ENCODE measurements at places on chromosomes 1 and 21. TPM values are rescaled to one million over a fixed set of nuclear protein-coding genes. Genes with fewer than 3 reads are reported as not detected.

DNA sequence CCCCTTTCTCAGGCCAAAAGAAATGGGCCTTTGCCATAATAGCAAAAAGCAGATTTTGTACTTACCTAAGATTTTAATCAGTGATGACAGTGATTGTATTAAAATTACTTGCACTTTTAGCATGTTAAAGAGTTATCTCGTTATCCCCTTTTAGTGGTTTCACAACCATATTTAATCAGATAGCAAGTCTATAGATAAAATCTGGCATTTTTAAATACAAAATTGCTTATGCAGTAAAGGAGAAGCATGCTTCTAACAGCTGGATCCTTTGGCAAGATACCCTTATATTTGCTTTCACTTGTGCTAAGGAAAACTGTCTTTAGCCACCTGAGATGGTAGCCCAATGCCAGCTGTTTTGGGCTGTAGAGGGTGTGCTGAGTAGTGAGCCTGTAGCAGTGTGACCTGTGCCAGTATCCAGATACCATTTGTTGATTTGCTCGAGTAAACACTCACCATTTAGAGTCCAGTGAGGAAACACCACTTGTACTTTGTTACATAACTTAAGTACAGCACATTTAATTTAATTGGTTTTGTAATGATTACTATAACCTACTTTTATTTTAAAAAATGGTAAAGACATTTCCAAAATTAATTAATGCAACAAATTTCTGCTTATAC lies 314.4 kb upstream of the ZP4 start:
- no peak for DNase-seq

- no peak for DNase-seq
These were observed 181.6 kb upstream of the CACYBP start for GRCh38 chr1:174818014-174818616.

- DNase-seq, result no peak
These were observed 2.1 kb upstream of the TFF3 start for GRCh38 chr21:42317341-42317741.

GRCh38 chr1:150010393-150011115 lies at the start of gene OTUD7B:
OTUD7B (minus strand) TSS chr1:150010726; CDS start chr1:149977510, 33,216 bp downstream.
- peak; percentile 54 for DNase-seq

The RNU1-3 gene
- not detected for polyA plus RNA-seq

DNA sequence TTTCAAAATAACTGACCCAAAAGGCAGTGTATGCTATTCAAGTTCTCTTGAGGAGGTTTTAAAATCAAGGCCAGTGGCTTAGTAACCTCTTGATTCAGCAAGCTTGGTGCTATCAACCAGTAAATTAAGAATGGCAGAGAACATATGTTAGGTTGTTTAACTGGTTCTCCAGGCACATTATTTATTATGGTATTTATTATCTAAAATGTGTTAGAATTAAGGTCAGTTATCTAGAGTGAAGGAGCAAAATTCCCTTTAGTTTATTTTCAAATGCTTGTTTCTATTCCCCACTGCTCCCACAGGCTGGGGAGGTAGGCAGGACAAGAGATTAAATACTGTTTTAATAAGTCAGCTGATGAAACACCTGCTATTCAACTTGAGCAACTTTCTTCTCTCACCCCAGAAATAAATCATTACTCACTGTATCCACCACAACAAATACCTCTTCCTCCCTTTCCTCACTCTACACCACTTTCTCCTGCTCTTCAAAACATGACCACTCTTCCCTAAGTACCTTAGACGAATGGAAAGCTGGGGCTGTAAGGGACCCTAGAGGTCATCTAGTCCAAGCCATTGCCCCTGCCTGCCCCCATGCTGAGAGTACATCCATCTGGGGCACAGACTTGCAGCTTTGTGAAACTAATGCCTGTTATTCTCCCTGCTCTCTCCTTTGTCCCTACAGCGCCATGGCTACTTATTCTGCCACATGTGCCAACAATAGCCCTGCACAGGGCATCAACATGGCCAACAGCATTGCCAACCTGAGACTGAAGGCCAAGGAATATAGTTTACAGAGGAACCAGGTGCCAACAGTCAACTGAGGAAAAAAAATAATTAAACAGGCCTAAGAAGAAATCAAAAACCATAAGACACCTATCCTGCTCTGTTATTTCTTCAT lies 71.7 kb downstream of the PRRX1 start:
- DNase-seq, result no peak

The ADAMTS4 gene
- 11.8 TPM for polyA plus RNA-seq

The ATP1A4 gene
- polyA plus RNA-seq, result 2.8 TPM

DNA sequence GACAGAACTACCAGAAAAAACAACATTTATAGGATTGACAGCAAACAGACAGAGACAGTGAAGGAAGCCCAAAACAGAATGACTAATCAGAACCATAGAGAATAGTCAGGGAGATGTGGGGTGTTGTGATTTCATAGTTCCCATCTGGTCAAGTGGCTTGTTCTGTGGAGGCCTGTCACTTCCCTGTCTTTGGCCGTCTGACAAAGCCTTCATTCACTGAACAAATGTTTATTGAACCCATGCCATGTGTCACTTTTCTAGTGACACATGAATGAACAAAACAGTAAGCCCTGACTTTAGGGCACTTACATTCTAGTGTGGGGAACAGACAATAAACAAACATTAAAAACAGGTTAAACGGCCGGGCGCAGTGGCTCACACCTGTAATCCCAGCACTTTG lies 3.2 kb upstream of the SRRM1 start:
- DNase-seq, result no peak

GRCh38 chr1:924656-925560 lies 1.2 kb downstream of the SAMD11 start:
- DNase-seq, result no peak

The CELA2A gene
- 0.35 TPM for polyA plus RNA-seq

DNA sequence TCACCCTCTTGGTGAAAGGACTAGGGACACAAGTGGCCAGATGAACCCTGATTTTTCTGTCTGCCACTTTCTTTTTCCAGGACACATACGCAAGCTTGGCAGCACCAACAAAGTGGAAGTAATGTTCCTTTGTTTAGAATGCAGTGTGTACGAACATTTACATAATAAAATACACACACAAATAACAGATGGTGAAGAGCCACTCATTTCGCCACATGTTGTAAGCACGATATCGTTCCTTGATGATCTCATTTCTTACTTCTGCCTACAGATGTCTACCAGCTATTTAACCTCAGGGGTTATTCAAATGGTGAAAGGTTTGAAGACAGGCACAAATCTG lies 670.2 kb upstream of the CXADR start:
- DNase-seq, result no peak

DNA sequence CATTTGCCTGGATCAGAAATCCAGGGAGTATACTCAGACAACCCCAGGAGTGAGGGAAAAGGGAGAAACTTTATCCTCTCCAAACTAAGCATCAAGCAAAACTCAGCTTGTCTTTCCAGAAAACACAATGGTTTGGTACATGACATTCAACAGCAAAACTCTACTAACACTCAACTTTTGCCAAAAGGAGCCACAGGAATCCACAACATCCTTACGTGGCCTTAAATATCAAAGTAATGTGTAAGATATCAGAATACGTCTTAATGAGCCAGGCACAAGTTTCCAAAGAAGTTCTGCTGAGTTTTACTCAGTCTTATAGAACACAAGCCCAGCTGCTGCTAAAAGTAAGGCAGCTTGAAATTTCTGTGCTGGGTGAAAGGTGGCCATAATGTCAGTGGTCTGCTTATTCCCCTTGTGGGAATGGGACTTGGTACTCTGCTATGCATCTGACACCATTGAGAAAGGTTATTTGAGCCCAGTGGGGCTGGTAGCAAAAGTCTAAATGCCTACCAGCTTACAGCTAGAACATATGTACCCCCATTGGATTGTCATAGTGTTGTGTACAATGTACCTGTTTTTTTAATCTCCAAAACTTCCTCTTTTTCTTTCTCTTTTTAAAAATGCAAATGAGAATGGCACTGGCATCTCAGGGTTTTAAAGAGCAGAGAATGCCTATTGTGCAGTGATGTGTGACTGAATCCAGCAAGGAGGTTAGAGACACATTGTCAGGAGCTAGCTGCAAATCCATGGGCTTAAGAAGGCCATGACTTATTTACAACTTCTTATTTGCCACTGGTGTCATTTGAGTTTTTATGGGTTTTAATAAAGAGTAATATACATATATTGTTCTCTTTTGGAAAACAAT lies 62.0 kb upstream of the ST6GALNAC3 start:
- no peak for DNase-seq

GRCh38 chr21:44517175-44517899 lies 22.7 kb downstream of the KRTAP10-1 start:
- DNase-seq, result no peak

GRCh38 chr1:225881081-225881958 lies 860 bp downstream of the TMEM63A start:
- DNase-seq, result no peak

The PLPPR4 gene
- polyA plus RNA-seq, result 6.9 TPM

The RIIAD1 gene
- 0.63 TPM for polyA plus RNA-seq

- no peak for DNase-seq
These were observed 125.2 kb upstream of the DPYD start for GRCh38 chr1:98045767-98046641.

- no peak for DNase-seq
These were observed 921 bp upstream of the ASCL5 start for GRCh38 chr1:201127755-201128455.

The REG4 gene
- not detected for polyA plus RNA-seq

DNA sequence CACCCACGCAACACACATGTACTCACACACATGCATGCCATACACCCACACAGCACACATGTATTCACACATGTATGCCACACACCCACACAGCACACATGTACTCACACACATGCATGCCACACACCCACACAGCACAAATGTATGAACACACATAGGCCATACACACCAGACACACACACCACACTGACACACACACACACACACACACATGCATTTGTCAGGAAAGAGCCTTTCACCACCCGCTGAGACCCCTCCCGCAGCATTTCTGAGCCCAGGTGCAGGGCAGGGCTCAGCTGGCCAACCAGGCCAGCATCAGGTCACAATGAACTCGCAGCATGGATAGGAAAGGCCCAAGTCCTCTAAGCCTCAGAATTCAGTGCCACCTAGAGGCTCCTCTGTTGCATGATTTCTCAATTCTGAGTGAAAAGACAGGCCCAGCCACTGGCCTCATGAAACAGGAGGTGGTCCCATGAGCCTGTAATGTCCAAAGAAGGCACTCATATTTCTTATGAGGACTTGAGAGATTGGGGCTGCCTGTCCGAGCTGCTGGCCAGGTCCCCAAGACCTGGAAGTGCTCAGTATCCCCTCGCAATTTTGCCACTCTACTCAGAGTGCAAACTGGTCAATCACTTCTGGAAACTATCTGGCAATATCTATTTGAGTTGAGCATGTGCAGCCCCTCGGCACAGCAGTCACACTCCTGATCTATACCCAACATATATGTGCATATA lies 57.3 kb downstream of the PSMG1 start:
- peak; percentile 59 for DNase-seq

The CAPN2 gene
- 91.7 TPM for polyA plus RNA-seq

DNA sequence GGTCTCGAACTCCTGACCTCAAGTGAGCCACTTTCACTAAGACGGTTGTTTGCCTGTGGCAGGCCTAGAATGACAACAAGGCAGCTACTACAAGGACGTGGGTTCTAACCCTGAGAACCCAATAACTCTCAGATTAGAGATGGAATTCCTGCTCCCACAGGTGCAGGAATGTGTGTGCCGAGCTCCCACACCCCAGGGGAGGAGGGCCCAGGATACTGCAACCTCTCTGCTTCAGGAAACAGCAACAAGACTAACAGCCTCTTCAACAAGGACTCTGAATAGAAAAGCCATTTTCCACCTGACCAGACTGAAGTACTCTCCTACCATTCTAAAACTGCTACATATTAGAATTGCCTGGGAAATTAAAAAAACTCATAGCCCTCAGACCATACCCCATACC lies 4.9 kb downstream of the LSM10 start:
- DNase-seq, result no peak

DNA sequence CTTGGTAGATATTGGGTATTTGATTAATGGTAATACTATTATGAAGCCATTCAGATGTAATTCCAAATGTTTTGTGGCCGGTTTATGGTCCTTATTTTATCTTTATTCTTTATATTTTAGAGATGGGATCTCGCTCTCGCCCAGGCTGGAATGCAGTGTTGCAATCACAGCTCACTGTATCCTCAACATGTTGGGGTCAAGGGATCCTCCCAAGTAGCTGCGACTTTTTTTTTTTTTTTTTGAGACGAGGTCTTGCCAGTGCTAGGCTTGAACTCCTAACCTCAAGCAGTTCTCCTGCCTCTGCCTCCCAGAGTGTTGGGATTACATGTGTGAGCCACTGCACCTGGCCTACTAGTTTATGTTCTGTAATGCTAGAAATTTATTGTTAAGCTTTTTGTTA lies 4.7 kb downstream of the DDI2 start:
- DNase-seq, result no peak

- no peak for DNase-seq
These were observed 5.6 kb downstream of the MFN2 start for GRCh38 chr1:11985851-11986250.

The OR2T33 gene
- polyA plus RNA-seq, result not detected

DNA sequence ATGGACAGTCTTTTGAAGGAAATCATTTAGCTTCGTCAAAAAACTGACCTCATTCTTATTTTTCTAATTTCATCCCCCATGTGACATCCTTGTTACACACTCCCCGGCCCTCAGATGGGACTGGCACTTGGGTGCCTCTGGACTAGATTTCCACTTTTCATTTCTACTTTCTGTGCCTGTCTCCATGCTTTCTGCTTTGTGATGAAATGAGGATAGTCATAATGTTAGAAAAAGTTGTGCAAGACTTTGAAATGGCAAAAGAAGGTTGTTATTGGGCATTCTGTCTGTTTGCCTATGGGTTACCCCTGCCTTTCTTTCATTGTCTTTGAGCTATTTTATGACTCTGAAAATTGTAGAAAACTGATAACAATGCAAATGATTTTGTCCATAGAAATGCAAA lies 54.9 kb downstream of the MDM4 start:
- no peak for DNase-seq

The ATP1B1 gene
- 16.1 TPM for polyA plus RNA-seq

The MFAP2 gene
- 78.6 TPM for polyA plus RNA-seq

The OLFML3 gene
- 149 TPM for polyA plus RNA-seq

DNA sequence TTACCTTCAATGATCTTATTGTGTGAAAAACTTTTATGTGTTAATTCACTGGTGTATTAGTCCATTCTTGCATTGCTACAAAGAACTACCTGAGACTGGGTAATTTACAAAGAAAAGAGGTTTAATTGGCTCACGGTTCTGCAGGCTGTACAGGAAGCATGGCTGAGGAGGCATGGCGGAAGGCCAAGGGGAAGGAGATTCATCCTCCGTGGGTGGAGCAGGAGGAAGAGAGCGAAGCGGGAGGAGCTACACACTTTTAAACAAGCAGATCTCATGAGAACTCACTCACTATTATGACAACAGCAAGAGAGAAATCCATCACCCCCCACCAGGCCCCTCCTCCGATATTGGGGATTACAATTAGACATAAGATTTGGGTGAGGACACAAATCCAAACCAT lies 44.2 kb upstream of the RGS7 start:
- DNase-seq, result no peak

GRCh38 chr1:2090216-2090890 lies 40.1 kb downstream of the PRKCZ start:
- no peak for DNase-seq

DNA sequence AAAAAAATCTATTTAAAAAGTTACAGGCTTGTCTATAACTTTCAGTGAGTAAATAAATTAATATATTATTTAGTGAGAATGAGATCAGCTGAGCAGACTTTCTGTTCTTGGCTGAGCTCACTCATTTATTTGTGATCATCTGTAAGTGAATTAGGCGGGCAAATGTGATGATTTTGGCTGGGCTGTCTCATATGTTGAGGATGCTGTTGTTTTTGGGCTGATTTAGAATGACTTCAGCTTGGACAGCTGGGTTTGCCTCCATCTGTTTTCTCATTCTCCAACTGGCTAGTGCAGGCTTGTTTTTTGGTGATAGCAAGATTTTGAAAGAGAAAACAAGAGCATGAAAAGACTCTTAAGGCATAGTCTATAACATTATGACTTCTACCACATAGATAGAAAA lies 475.8 kb upstream of the OLFM3 start:
- DNase-seq, result peak; percentile 8

The LCA5L gene
- polyA plus RNA-seq, result 1.3 TPM
